ENCODE measurements at places on chromosomes 2 and 18.

DNA sequence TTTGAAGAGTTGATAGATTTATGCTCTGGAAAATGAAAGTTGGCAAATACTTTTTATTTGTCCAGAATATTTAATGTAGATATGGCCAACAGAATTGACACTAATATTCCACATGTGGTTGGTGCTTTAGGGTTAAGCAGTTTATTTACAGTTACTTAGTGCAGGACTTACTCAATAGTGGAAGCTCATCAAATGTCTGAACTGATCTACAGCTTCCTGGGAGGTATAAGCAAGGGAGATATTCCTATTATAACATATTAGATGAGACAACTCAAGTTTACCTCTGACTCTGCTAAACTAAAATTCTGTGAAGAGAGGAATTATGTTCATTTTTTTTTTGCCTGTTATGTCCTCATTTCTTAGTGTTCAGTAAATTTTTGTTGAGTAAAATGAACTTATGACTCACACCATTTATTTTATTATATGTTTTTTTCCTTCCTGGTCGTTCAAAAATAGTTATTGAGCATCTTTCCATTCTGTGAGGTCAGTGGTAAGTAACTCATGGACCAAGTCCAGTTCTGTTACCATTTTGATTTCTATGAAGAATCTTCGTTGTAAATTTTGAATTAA lies 13.6 kb downstream of the ABI2 start:
- no peak for DNase-seq

DNA sequence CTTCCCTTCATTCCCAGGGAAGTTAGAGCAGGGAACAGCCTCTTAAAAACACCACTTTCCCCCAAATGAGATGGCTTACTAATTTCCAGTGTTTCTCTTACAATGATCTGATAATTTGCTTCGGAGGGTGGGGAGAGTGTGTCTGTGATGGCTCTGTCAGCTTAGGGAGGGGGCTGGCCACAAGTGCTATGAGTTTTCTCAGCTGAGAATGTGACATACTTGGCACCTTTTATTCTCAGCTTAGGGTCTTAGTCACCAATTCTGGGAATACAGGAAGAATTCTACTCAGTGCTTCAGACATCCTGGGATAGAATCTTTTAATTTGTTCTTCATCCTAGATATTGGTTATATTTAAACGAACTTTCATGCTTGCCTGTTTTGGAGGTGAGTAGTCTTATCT lies 64.4 kb downstream of the AOX1 start:
- DNase-seq, result no peak

DNA sequence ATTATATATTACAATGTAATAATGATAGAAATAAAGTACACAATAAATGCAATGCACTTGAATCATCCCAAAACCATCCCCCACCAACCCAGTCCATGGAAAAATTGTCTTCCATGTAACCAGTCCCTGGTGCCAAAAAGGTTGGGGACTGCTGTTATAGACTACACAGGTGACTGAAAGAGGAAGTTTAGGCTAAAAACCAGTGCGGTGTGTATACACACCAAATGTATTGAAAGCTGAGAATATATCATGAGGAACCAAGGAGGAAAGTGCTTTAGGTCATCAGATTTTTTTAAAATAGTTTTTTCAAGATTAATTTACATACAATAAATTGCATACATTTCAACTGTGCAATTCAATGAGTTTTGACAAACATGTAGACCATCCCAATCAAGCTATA lies 20.5 kb upstream of the C1D start:
- no peak for DNase-seq

GRCh38 chr2:238439917-238440316 lies 13.2 kb downstream of the ASB1 start:
- no peak for DNase-seq

GRCh38 chr2:7270011-7270431 lies 352.8 kb downstream of the RNF144A start:
- DNase-seq, result peak; percentile 96

- no peak for DNase-seq
Measured at GRCh38 chr18:11380968-11381367, 228.4 kb upstream of the SLC35G4 start.

- no peak for DNase-seq
Measured at GRCh38 chr2:168663993-168664392, 138.4 kb upstream of the NOSTRIN start.

GRCh38 chr18:41052625-41053024 lies 902.4 kb upstream of the PIK3C3 start:
- no peak for DNase-seq

DNA sequence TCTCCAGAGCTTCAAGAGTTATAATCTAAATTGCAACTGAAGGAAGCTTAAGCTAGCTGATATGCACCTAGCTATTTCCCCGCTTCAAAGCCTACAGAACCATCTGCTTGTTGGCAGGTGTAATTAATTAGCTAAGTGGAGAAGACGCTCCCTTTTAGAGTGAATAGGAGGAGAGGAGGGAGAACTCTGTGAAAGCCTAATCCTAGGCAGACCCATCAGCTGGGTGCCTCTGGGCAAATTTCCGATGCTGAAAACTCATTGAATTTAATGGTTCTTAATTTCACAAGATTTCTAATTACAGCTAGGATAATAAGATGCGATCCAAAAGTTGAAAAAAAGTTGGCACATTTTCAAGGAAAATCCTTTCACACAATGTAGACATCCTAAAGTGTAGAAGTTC lies 735.9 kb downstream of the ERBB4 start:
- peak; percentile 87 for DNase-seq

DNA sequence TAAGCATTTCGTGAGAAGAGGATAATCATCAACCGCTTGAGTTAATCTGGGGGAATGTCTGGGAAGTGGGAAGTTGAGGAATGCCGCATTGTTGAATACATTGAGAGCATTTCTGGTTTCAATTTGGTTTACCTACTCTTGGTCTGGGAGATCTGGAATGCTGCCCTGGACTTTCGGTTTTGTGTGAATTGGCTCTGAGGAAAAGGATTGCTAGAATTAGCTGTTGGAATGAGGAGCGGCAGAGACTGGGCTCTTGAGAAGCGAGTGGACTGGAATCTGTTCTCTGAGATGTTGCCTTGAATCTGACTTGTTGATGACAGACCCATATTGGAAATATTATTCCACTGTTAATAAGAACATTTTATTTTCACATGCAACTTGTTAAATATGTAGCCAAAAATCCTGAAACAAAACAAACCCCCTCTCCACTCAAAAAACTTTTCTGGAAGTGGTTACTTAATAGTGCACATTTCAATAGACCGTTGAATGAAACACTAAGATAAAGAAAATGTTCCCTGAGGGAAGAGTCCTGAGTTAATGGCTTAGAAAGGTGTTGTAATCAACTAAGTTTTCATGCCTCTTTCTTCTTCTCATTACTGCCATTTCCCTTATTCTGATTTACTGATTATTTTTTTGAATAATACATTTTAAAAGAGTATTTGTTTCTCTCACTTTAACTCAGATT lies 50.8 kb downstream of the PTPRM start:
- no peak for DNase-seq

DNA sequence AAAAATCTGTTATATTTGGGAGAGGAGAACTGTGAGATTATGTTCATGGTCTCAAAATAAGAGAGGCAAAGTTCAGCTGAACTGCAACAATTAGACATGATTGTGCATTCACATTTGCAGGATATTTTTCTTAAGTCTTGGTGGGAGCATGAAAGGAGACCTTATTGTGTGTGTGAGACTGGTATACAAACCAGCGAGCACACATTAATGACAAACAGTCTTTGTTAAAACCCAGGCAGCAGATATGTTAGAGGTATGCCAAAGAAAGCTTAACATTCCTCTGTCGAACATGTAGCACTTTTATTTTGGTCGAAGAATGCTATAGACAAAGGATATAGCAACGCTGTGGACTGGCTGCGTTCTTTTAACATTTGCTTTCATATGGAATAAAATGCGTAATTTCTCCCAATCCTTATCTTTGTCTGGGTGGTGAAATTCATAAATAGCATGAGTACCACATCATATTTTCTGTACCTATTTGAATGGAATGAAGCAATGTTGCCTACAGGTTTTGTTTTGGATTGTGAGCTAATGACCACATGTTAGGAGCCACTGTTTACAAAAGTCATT lies 88.4 kb downstream of the ICOS start:
- no peak for DNase-seq

DNA sequence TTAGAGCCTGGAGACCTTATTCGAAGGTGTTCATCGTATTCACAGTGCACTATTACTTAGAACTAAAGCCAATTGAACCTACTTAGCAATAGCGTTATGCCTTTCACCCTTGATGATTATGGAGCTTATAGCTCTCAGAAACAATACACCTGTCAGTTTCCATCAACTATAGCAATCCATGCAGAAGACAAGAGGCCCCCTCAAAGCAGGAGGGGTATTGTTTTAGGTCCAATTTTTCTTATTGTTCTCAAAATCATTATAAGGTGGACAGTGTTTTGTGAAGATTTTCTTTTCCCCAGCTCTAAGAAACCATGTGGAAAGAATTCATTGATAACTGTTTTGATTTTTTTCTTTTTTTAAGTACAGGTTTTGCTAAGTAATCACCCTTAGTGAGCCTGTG lies 135.5 kb downstream of the MEIS1 start:
- DNase-seq, result no peak

- DNase-seq, result no peak
Measured at GRCh38 chr2:39033980-39034379, 86.9 kb downstream of the SOS1 start.

- no peak for DNase-seq
Measured at GRCh38 chr2:231785822-231786176, 446 bp upstream of the COPS7B start.

GRCh38 chr18:57802213-57803102 lies 657 bp downstream of the ATP8B1 start:
- peak; percentile 85 for DNase-seq

DNA sequence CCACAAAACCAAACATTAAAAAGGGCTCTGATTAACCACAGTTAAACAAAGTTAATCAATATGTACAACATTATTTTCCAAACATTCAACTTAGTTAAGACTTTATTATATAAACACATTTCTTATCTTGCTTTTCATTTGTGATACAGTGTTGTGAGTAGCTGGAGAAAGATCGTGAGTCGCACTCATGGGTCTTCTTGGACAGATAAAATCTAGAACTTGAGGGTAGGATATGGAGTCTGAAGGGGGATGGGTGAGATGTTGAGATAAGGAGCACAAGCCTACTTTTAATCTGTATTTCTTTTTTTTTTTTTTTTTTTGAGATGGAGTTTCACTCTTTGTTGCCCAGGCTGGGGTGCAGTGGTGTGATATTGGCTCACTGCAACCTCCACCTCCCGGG lies 22.6 kb upstream of the TMEM214 start:
- DNase-seq, result no peak

DNA sequence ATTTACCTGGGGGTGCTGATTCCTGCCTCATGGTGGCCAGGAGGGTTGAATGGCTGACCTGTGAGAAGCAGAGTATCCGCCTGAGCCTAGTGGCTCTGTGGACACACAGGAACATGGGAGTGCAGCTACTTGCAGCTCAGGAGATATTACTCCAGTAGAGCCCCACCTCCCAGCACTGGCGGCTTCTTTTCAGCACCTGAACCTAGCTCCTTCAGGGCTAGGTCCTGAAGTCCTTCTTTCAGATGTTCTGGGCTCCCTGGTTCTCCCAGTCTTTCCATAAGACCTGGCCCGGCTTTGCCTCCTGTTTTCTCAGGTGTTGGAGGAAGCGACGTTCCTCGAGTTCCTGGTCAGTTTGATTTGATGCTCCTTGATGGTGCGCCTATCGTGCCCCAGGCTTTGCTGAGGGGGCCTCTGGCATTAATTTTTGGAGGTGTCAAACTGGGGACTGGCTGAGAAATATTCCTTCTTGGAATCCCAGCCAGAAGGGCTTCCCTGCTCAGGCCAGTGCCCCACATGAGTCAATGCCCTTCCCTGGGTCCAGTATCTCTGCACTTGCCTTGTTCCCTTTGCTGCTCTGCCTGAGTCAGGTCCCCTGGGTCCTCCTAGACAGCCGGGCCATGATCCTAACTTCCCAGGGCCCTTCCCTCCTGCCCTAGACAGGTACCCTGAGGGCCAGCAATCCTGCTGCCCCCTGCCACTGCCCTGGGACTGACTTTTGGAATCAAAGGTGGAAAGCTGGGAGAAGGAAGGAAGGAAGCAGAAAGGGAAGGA lies 110.7 kb upstream of the HAAO start:
- DNase-seq, result no peak

- no peak for DNase-seq
Measured at GRCh38 chr18:62458868-62459716, 63.7 kb upstream of the ZCCHC2 start.

DNA sequence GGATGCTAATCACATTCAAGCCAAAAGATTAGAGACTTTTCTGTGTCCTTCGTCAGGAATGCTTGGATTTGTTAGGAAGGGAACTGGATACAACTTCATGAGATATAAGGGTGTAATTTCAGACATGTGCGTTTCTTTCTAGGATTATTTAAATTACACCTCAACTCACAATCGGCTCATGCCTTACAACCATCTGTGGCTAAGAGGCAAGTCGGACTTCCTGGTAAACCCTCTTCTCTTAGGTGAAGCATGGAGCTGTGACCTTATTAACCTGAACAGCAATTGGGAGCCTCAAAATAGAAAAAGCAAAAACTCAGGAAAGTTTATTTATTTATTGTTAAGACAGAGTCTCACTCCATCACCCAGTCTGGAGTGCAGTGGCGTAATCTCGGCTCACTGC lies 61.8 kb downstream of the SEMA4F start:
- peak; percentile 36 for DNase-seq

DNA sequence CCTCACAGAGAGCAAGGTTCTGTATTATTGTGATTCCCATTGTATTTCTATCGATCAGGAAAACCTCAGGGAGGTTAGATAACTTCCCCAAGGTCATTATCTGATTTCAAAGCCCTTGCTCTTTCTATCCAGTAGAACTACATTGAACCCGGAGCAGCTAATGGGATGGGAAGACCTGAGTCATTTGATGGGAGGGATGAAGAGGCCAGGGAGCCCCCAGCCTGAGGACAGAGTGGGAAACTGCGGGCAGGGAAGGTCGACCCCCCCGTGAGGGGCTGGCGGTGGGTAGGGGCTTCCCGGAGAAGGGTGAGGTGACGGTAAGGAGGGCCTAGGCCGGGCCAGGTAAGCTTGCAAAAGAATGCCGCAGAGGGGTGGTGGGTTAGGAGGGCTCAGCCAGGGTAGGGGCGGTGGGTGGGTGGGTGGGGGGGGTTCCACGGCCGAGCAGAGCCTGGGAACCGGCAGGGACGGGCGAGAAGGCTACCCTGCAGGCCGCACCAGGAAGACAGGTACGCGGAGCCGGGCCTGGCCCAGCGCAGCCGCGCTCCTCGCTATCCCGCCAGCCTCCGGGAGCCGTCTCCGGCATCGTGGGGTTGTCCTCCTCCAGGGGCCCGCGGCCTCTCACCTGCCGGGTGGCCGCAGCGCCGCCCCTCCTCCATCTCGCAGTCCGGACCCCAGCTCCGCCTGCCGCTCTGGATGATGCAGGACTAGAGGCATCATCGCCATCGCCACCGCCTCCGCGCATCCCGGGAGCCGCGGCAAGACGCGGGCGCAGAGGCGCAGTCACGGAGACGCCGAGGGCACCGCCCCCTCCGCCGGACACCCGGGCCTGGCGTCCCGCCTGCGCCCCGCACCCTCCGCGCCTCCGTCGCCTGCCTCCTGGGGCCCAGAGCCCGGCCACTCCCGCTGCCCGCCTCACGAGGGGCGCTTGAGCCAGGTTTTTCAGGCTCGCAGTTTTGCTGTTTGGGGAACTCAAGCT lies at the start of gene GPR75:
TSS of gene GPR75 (minus strand) at position 762 of the 976 bp plus-strand sequence. CDS start 5,211 bp downstream, outside the sequence.
- no peak for DNase-seq

- DNase-seq, result no peak
Measured at GRCh38 chr2:17543131-17543660, 2.7 kb downstream of the VSNL1 start.

GRCh38 chr2:168097431-168097830 lies 150.0 kb downstream of the STK39 start:
- no peak for DNase-seq
